ENCODE measurements at places on chromosomes 16 and 17. TPM values are rescaled to one million over a fixed set of nuclear protein-coding genes. Genes with fewer than 3 reads are reported as not detected.

GRCh38 chr16:11637320-11637719 is 30.9 kb upstream of the SNN start:
- H3K27ac ChIP-seq: no peak overlapping the region
- H3K4me1 ChIP-seq: peaks cover 8% of the 10 kb centered on the region
- H3K4me3 ChIP-seq: no peak overlapping the region
- no peaks in the 10 kb centered on the region for H3K27me3 ChIP-seq
- DNase-seq: peak; percentile 34

DNA sequence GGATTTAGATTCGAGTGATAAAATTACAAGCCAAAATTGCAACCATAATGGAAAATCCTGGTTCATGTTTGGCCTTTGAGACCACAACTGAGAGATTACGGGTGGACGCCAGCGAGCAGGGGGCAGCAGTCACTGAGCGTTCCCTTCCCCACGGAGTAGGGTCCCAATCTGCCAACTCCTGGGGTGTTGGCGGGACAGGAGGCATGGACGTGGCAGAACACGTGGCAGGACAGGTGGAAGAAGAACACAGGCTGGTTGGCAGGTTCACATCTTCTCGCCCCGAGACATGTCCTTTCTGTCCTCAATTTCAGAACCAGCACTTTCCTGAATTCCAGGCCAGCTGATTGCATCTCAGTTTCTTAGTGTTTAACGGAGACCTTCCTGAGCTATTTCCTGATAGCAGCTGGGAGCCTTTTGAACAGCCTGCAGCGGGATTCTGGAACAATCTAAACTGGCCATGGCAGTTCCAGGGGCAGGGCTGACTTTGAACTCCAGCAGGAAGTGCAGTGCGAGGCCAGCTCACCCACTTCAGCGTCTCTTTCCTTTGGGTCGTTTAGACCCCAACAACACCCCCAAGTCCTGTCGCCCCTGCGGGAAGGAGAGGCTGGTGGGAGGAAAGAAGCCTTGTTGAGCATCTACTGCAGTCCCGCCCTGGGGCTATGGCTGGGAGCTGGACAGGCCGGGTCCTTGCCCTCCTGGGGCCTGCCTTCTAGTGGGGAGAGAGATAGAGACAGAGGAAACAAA is 159.1 kb upstream of the FOXF1 start:
- peaks cover 2% of the 10 kb centered on the region for H3K4me1 ChIP-seq
- H3K36me3 ChIP-seq: peaks cover 4% of the 10 kb centered on the region
- DNase-seq: no peak

DNA sequence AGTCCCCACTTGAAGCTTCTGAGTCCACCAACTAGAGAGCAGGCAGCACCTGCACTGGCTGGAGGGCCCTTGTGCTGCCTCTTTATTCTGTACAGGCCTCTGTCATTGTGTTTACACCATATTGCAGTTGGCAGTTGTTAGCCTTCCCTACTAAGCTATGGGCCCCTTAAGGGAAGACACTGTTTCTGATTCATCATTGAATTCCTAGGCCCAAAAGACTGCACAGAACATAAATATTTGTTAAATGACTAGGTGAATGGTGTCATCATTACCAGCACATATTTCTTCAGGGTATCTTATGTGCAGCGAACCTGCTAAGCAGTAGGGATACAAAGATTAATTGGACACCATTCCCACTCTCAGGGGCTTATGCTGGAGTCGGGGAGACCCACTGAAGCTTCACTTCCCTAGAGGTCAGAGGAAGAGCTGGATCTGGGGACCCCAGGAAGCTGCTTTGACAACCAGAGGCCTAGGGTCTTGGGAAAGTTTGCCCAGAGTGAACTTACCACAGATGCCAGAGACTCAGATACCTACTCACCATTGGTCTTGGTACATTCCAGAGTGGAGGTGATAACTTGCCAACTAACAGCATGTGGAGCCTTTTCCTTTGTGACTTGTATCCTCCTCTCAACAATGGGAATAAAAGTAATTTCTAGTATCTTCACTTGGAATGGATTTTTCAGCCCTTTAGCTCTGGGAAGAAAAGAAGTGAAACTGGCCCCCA is 28.7 kb upstream of the DDX52 start:
- H3K27me3 ChIP-seq: no peaks in the 10 kb centered on the region
- no peaks in the 10 kb centered on the region for H3K4me1 ChIP-seq
- no peak overlapping the region for H3K27ac ChIP-seq
- H3K4me3 ChIP-seq: no peak overlapping the region

- no peaks in the 10 kb centered on the region for H3K27me3 ChIP-seq
- H3K4me3 ChIP-seq: no peak overlapping the region
- H3K36me3 ChIP-seq: no peaks in the 10 kb centered on the region
Observed at GRCh38 chr16:51755039-51755501, 604.0 kb upstream of the SALL1 start.

- H3K36me3 ChIP-seq: peaks cover 7% of the 10 kb centered on the region
- no peaks in the 10 kb centered on the region for H3K27me3 ChIP-seq
- H3K4me1 ChIP-seq: 0 out of 2 replicates have a peak, but pooled peaks cover 2% of the 10 kb centered on the region
- no peak overlapping the region for H3K27ac ChIP-seq
- DNase-seq: no peak
Observed at GRCh38 chr17:65011966-65012365, 44.6 kb downstream of the GNA13 start.

DNA sequence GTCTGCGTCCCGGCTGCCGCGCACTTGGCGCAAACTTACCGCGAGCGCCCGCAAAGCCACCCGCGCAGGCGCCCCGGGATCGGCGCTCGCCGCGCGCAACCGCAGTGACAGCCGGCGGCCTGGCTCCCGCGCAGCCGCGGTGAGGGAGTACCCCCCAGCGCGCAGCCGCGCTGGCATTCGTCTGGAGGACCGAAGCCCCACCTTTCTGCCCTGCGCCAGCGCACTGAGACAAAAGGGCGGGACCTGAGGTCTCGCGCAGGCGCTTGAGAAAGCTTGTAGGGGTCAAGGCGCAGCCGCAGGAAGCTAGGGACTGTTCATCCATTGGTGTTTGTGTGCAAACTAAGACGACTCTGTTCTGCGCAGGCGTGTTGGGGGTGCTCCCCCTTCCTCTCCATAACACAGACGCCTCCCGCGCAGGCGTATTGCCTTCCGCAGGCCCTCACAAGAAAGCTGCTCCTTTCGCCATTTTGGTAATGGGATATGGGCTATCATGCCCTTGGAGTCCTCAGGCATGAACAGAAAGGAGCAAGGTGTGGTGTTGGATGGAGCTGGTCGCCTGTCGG is at the start of gene PHF12:
Gene PHF12, minus strand, starts transcription at position 91 of the 563 bp plus-strand sequence. CDS start 558 bp downstream, outside the sequence.
- peak within 1 kb of the TSS; percentile 90 for H3K27ac ChIP-seq
- DNase-seq: peak; percentile 100
- peak within 1 kb of the TSS; percentile 92 for H3K4me3 ChIP-seq
- H3K4me1 ChIP-seq: peaks cover 9% of the 10 kb centered on the region

- no peak overlapping the region for H3K27ac ChIP-seq
- H3K4me3 ChIP-seq: no peak overlapping the region
- DNase-seq: no peak
- H3K36me3 ChIP-seq: no peaks in the 10 kb centered on the region
- no peaks in the 10 kb centered on the region for H3K4me1 ChIP-seq
Observed at GRCh38 chr17:3924512-3925350, 8.5 kb upstream of the P2RX1 start.

DNA sequence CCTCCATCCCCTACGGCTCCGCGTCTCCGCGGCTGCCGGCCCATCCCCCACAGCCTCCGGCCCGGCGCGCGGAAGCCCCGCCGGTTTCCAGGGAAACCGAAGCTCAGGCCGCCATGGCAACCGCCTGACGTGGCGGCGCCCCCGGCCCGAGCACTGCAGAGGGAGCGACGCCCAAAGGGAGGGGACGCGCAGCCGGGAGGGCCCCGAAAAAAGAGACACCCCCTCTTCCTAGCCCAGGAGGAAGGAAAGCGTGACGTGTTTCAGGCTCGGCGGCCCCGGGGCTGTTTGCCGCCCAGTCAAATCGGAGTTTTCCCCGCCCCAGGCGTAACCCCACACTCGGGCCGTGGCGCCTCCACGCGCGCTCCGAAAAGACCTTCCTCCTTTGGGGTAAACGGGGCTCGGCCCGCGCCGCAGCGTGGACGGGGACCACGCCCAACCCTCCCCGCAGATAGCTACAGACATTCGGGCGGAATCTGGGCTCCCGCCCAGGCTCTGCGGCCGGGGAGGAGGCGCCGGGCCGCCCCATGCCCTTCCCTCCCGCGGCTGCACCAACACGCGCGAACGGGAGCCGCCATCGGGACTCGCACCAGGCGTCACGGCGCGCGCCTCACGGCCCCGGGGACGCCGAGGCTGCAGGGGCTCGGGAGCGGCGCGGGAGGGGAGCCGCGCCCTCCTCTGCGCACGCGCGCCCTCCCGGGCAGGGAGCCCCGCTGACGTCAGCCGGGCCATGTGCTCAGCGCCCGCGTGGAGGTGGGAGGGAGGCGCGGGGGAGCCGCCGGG is 7.5 kb downstream of the MNT start:
- H3K27me3 ChIP-seq: no peaks in the 10 kb centered on the region
- DNase-seq: peak; percentile 86
- H3K4me3 ChIP-seq: peak overlapping the region; percentile 81
- H3K27ac ChIP-seq: no peak overlapping the region
- peaks cover 2% of the 10 kb centered on the region for H3K36me3 ChIP-seq

DNA sequence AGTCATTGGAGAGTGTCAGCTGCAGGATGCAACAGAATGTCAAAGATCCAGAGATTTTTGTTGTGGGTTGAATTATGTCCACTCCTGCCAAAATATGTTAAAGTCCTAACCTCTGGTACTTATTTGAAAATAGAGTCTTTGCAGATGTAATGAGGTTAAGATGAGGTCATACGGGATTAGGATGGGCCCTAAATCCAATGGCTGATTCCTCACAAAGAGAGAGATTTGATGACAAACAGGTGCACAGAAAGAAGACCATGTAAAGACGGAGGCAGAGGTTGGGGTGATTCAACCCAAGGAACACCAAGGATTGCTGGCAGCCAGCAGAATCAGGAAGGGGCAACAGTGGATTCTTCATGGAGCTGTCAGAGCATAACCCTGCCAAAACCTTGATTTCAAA is 34.5 kb upstream of the USP22 start:
- no peaks in the 10 kb centered on the region for H3K36me3 ChIP-seq
- H3K27me3 ChIP-seq: no peaks in the 10 kb centered on the region
- no peak for DNase-seq
- no peak overlapping the region for H3K4me3 ChIP-seq
- no peaks in the 10 kb centered on the region for H3K4me1 ChIP-seq

DNA sequence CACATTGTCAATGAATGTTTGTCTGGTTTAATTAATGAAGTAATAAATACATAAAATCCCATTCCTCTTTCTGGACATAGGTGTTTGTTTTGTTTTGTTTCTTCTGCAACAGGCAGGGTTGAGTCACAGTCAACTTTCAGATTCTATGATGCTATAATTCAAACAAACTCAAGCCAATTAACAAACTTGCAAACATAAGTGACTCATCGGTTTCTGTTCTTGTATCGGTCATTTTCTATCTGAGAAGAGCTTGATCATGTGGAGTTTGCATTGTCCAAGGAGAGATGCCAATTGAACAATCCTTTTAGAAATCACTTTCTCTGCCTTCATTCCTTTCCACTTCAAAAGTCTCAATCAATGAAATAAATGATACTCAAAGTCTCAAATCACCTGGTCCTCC is 294.2 kb upstream of the C16orf82 start:
- no peaks in the 10 kb centered on the region for H3K4me1 ChIP-seq
- no peaks in the 10 kb centered on the region for H3K36me3 ChIP-seq
- DNase-seq: no peak

DNA sequence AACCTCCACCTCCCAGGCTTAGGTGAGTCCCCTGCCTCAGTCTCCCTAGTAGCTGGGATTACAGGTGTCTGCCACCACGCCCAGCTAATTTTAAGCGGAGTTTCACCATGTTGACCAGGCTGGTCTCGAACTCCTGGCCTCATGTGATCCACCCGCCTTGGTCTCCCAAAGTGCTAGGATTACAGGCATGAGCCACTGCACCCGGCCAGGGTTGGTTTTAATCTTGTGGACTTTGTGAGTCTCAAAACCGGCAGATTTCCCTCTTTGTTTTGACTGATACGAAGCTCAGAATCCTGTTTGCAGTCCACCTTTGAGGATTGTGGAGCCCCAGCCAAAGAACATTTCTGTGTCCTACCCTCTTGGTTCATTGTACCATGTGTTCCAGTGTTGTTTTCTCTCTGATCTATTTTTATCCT is 16.4 kb upstream of the CPSF4L start:
- DNase-seq: no peak
- no peaks in the 10 kb centered on the region for H3K27me3 ChIP-seq
- no peak overlapping the region for H3K4me3 ChIP-seq
- no peak overlapping the region for H3K27ac ChIP-seq
- H3K4me1 ChIP-seq: no peaks in the 10 kb centered on the region

- no peaks in the 10 kb centered on the region for H3K27me3 ChIP-seq
- no peaks in the 10 kb centered on the region for H3K4me1 ChIP-seq
- no peaks in the 10 kb centered on the region for H3K36me3 ChIP-seq
- DNase-seq: peak; percentile 77
- H3K27ac ChIP-seq: no peak overlapping the region
Observed at GRCh38 chr17:12545877-12546513, 119.7 kb upstream of the MYOCD start.

DNA sequence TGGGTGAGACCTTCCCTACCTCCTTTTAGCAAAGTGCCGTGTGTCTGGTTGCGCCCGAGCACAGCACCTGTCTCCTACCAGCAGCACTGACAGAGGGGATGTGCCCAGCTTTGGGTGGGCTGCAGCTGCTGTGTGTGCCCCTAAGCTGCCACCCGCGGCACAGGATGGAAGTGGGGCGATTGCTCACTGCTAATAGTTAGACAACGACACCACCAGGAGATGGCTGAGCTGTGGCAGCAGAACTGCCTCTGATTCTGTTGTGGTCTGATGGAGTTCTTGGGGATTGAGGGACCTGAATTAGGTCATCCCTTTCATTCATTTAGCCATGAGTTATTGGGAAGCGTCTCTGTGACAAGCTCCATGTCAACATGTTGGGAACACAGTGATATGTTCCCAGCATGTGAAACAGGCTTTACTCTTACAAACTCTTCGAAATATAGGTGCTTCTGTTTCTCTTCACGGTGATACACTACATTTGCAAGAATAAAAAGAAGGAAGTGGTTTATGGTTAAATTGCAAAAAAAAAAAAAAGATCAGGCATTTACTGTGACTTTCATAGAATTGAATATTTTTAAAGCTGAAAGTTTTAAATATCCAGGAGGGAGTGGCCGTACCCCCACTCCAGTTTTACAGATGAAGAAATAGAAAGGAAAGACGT is 184.4 kb downstream of the MAF start:
- H3K36me3 ChIP-seq: no peaks in the 10 kb centered on the region
- H3K4me1 ChIP-seq: peaks cover 6% of the 10 kb centered on the region
- no peaks in the 10 kb centered on the region for H3K27me3 ChIP-seq
- H3K4me3 ChIP-seq: no peak overlapping the region
- H3K27ac ChIP-seq: no peak overlapping the region

DNA sequence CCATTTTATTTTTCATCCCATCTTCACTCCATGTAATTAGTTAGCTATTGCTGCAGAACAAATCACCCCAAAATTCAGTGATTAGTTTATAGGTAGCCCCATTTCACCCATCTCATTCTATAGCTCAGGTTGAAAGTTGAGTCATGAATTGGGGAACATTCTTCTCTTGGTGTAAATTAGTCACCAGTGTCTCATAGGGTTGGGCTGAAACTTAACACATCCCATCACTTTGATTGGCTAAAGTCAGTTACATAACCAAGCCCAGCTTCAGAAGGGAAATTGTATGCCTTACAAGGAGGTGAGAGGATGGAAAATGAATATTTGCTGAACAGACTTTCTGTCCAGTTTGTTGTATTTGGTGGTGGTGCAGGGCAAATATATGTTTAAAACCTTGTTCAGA is 477.5 kb downstream of the WWOX start:
- no peaks in the 10 kb centered on the region for H3K4me1 ChIP-seq
- H3K27me3 ChIP-seq: no peaks in the 10 kb centered on the region
- H3K27ac ChIP-seq: no peak overlapping the region
- no peak for DNase-seq
- no peak overlapping the region for H3K4me3 ChIP-seq

The TRAP1 gene
- 211 TPM for total RNA-seq

The FBXL19 gene
- 66.8 TPM for total RNA-seq

The SULT1A2 gene
- 0.35 TPM for total RNA-seq

The TAF15 gene
- 290 TPM for total RNA-seq

The PERCC1 gene
- total RNA-seq: not detected

The CDH5 gene
- not detected for total RNA-seq

The ALDH3A1 gene
- total RNA-seq: 0.31 TPM

The CD300LB gene
- total RNA-seq: not detected
